Thoracic aorta (tissue), 2 donors: ENCODE measurements at places on chromosomes 3 and 15. TPM values are rescaled to one million over a fixed set of nuclear protein-coding genes. Genes with fewer than 3 reads are reported as not detected.

Gene PGBD4
- 0.27 TPM for total RNA-seq

Gene GOLGA6A
- 0.14 TPM for total RNA-seq

Gene UMPS
- 29.6 TPM for total RNA-seq

Gene STXBP5L
- not detected for total RNA-seq

Gene GRK7
- total RNA-seq, result not detected

Gene GRIP2
- 4.2 TPM for total RNA-seq

Gene GCSAM
- total RNA-seq, result 0.49 TPM

Gene UQCC5
- total RNA-seq, result 0.95 TPM

Gene SLC27A2
- total RNA-seq, result 2.2 TPM

Gene BFSP2
- not detected for total RNA-seq
